Lung (tissue), 17 donors: ENCODE measurements at places on chromosomes 5 and 9.
A peak's percentile ranks its signal among the peaks of the same experiment; 100 is the strongest.

DNA sequence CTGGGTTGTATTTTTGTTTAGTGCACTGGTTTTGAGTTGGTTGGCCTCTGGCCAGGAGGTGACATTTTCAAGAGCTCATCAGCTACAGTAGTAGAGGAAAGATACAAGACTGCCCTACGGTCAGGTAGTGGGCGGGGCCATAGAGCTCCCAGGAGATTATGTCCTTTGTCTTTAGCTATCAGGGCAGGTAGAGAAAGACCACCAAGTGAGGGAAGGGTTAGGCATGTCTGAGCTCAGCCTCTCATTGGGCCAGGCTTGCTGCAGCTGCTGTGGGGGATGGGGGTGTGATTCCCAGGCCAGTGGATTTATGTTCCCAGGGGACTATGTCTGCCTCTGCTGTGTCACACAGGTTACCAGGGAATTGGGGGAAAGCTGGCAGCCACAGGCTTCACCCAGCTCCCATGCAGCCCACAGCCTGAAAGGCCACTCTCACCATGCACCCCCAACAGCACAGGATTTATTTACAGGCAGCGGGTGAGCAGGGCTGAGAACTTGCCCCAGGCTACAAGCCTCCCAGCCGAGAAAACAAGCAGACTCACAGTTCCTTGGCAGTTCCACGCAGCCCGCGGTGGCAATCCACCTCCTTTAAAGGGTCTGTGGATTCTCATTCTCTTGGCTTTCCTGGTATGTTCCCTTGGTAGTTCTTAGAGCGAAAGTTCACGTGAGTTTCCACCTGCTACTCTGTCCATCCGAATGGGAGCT, 37.5 kb upstream of the BOD1 start:
- no peak for DNase-seq

DNA sequence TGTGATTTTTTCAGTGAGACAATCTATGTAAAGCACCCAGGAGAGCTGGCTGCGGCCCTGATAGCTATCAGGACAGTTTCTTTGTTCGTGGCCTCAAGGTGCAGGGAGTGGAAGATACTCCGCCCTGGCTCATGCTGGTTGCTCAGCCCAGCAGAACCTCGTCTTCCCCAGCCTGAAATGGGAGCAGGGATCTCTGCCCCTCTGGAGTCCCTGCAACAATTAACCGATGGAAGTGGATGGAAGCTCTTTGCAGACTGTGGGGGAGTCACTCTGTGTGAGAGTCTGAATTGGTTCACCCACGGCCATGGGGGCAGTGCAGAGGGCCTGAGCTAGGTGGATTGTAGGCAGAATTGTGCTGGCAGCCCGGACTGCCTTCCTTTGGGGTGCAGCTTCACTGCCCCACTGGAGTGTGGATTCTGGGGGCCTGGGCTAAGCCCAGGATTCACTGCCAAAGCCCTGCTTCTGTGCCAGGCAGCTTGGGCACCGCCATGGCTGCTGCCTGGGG, 2.8 kb downstream of the AIF1L start:
- no peak for DNase-seq

DNA sequence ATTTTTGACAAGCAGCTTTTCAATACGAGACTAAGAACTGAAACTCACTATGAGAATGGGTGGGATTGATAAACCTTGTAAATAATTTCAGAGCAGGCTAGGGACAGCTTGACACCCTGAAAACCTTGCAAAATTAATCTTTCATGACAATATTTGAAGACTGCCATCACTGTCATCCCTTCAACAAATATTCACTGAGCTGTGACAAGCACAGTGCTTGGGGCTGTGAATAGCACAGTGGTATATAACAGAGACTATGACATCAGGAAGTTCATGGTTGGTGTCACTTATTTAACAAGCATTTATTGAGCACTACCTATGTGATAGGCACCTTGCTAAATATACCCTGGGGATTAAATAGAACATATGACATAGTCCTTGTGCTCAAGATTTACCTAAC, 741.0 kb upstream of the RIOK2 start:
- DNase-seq = no peak

DNA sequence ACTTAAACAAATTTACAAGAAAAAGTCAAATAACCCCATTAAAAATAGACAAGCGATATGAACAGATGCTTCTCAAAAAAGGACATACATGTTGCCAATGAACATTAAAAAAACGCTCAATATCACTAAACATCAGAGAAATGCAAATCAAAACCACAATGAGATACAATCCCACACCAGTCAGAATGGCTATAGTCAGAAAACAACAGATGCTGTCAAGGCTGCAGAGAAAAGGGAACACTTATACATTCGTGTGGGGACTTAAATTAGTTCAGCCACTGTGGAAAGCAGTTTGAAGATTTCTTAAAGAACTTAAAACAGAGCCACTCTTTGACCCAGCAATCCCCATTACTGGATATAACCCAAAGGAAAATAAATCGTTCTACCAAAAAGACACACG, 10.8 kb downstream of the OR13F1 start:
- no peak for DNase-seq

- peak; percentile 51 for DNase-seq
Observed at GRCh38 chr9:73183917-73184861, 32.5 kb downstream of the ANXA1 start.
